Endodermal cell (in vitro differentiated cells): ENCODE measurements at places on chromosomes 7 and 10. TPM values are rescaled to one million over a fixed set of nuclear protein-coding genes. Genes with fewer than 3 reads are reported as not detected.

DNA sequence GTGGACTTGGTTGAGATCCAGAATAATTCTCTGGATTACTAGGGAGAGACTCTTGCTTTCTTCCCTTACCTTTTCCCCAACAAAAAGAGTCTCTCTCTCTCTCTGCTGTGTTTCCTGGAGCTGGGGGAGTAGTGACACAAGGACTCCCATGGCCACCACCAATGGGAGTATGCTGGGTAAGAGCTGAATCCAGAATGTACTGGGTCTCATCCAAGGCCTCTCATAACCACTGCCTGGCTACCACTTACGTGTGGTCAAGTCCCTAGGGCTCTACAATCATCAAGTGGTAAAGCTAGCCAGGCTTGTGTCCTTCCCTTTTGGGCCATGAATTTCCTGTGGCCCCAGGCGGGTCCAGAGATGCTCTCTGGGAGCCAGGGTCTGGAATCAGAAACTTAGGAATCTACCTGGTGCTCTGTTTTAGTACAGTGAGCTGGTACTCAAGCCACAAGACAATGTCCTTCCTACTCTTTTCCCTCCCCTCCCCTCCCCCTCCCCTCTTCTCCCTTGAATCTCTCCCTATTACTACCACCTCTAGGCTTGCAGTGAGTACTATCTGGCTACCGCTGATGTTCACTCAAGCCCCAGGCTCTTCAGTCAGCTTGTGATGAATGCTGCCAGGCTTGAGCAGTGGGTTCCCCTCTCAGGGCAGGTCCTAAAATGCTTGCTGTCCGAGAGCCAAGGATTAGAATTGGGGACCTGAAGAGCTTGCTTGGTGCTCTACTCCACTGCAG, 196.6 kb downstream of the BBS9 start:
- no peak for DNase-seq

GIMAP1 gene
- not detected in 2 replicates for total RNA-seq

- no peak for DNase-seq
Observed at GRCh38 chr7:38232502-38233366, 40.7 kb downstream of the TARP start.

DNA sequence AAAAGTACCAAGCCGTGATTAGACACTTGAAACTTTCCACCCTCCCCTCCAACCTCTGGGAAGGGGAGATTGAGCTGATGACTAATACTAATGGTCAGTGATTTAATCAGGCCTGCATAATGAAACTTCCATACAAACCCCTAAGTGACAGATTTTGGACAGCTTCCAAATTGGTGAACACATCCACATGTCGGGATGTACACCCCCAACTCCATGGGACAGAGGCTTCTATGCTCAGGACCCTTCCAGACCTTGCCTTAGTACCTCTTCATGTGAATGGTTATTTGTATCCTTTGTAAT, 4.8 kb downstream of the NUB1 start:
- no peak for DNase-seq

DNA sequence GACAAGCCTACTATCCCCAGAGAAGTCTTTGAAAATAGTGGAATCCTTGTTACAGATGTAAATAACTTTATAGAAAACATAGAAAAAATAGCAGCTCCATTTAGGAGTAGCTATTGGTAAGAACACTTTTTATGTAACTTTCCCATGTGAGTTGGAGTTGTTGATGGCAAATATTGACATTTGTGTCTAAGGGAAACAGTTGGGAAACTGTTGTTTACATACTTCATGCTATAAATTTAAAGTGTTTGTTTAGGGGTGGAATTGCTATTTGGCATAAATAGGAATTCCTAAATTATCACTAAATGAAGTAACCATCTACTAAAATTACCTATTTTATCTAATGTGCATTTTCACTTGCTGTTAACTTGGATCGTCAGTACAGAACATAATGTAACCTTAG, 50.7 kb downstream of the GDI2 start:
- DNase-seq = no peak

PGAM2 gene
- 1.3 to 1.9 TPM (median 1.6 TPM) in 3 replicates for total RNA-seq

- DNase-seq = no peak
Observed at GRCh38 chr7:77648742-77649338, 47.4 kb upstream of the RSBN1L start.

DNA sequence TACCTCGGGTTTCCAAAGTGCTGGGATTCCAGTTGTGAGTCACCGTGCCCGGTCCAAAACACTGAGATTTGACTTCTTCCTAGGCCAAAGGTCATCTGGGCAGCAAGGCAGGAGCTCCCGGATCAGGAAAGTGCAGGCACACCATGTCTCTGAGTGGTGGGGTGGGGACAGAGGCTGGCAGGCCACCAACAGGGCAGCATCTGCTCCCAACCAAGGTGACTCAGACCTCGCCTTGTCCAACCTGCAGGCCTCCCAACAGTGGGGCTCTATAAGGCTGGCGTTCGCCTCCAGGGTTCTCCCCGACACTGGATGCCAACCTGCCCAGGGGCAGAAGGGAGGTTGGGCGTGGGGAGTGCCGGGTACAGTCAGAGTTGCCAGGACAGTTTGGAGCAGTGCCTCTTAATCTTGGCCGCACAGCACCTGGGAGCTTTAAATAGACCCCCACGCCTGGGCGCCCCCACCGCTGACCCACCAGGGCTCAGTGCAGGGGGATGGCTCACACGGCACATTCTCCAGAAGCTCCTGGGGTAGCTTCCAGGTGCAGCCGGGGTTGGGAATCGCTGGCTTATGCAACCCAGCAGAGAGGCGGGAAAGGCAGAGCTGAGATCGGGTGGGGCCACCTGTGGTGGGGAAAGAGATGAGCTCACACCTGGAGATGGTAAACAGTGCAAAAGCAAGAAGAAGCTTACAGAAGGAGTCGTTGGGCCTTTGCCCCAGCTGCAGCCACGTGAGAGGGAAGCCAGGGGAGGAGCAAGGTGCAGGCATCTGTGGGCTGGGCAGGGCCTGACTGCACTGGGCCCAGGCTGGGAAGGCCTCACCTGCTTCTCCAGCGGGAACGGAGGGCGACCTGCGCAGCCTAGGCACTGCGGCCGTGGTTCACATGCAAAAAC, 10.9 kb downstream of the CALML5 start:
- DNase-seq = peak; percentile 81

- no peak for DNase-seq
Observed at GRCh38 chr10:59027975-59028655, 148.3 kb upstream of the PHYHIPL start.

GRCh38 chr7:41028580-41028979, 674.3 kb downstream of the INHBA start:
- no peak for DNase-seq
